ENCODE measurements at places on chromosomes 1 and 21.
A peak's percentile ranks its signal among the peaks of the same experiment; 100 is the strongest.

- DNase-seq = no peak
Observed at GRCh38 chr1:116769561-116769977, 15.3 kb downstream of the CD2 start.

DNA sequence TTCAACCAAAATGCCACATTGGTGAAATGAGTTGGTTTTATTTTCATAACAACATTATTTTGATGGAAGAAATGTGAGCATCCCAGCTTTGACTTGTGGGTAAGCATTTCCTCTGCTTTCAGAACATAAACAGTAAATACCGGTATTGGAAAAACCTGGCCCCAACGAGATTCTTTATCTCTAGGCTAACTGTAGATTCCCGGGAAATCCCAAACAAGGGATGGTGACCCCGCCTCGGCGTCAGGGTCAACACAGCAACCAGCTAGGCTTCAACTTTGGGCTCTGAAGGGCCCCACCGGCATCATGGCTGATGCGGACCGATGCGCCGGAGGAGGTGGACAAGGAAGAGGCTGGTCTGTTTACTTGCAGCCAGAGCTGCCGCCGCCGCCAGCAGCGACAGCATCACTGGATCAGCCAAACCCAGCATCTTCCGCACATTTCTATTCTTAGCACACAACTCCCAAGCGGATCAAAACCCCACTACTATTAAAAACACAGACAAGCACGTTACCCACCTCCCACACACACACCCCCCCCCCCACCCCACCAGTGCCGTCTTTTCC, 1.1 kb downstream of the AKT3 start:
- no peak for DNase-seq

DNA sequence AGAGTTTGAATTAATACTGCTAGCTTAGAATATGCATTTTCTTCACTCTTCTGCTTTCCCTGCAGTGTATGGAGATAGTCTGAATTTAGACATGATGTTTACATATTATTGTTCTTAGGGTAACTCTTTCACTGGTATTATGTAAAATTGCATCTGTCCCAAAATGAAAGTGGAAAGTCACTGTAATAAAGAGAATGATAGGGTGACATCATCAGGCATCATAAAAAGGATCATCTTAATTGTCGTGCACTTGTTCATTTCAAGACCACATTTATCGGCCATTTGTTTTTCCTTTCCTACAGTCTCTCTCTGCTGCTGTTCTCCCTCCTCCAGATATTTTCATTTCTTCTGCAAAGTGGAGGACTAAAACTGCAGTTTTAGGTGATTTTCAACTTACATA, 61.9 kb upstream of the ZNF281 start:
- no peak for DNase-seq

DNA sequence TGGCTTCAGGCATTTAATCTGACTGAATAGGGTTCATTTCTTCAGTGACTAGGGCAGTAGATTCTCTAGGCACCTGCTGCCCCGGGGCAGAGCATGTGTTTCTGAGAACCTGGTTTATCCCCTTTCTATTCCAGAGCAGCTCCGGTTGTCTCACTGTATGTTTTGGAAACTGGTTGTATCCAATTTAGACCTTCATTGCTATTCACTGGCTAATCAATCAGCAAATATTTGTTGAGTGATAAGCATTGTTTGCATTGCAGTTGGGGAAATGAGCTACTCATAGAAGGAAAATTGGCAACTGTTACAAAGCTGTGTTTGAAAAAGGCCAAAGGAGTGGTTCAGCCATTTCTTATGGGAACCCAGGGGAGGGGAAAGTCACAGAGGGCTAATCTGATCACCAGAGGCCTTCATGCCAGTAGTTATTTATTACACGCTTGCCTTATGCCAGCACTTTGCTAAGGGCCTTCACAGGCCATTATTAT, 2.9 kb downstream of the QSOX1 start:
- no peak for DNase-seq

DNA sequence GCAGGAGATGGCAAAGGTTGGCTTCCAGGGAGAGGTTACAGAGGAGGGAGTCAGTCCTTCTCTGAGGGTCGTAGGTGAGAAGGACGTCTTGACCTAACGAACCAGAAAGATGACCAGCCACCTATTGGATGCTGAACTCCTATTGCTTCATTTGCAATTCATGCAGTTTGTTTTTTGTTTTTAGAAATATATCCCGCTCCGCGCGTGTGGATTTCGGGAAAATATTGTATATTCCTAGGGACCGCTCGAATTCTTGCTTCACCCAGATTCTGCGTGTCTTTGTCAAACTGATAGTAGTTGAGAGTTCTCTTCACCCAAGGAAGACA, 564 bp downstream of the DISP1 start:
- DNase-seq = no peak

DNA sequence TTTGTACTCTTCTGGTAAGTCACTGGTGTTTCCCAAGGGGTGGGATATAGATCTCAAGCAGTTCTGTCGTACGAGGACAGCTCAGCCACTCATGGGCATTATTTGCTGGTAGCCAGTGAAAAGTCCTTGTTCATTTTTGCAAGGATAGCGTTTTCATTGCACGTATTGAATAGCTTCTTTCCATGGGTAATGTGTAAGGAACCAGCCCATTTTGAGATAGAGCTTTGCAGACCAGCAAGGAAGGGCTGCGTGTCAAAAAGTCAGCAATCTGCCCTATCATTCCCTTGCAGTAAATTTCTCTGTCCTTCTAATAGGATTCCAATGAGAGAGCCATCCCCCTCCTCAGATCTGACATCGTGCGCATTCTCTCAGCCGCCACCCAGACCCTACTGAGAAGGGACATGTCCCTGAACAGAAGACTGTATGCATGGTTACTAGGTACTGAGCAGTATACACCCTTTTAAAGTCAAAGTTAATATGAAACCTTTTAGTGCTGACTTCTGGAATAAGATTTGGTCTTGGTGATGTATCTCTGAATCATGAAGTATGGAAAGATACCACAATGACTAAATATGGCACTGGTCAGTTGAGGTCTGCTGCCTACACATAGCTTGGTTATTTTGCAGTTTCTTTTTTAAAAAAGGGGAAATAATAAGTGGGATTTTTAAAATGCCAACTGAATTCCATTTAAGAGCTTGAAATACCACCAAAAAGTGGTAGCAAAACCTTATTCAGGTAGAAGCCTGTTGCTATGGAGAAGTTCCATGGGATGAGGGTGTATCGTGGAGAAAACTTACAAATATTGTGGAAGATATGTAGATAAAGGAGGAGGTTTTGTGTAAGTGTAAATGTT, 55.3 kb downstream of the DOP1B start:
- DNase-seq = no peak

GRCh38 chr21:41162096-41162495, 5.9 kb upstream of the BACE2 start:
- DNase-seq = no peak

- DNase-seq = no peak
Observed at GRCh38 chr1:229158341-229158921, 112.5 kb upstream of the RAB4A start.

- no peak for DNase-seq
Observed at GRCh38 chr1:41618066-41618825, 133.8 kb upstream of the EDN2 start.

DNA sequence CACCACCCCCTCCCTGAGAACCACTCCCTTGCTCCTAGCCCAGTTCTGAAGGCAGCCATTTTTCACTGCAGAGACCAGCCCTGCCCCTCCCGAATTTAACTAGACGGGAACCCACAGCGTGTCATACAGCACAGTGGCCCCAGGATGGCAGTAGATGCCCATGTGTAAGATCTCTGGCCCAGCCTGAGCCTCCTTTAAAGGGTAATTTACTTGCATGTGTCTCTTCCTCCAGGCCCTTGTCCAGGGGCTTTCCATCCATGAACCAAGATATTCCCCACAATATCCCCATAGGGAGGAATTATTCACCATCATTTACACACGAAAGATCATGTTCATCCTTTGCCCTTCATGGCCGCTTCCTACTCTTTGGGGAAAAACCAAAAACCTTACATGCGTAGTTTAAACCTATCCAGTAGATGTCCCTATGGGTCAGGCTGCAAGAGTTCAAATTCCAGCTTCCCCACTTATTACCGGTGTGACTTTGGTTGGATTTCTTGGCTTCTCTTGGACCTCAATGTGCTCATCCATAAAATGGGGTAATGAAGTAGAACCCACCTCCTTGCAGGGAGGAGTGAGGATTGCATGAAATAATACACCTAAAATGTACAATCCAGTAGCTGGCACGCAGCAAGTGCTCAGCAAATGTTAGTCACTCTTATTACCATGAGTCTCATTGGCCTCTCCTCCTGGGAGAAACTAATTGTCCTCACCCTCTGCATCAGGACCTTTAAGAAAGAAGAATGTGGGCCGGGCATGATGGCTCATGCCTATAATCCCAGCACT, 4.0 kb upstream of the LACTBL1 start:
- DNase-seq = peak; percentile 12

- no peak for DNase-seq
Observed at GRCh38 chr1:53246261-53247134, 8.2 kb upstream of the MAGOH start.

GRCh38 chr1:160859166-160859565, 3.5 kb downstream of the CD244 start:
- DNase-seq = no peak

- no peak for DNase-seq
Observed at GRCh38 chr1:201566933-201567801, 28.2 kb downstream of the NAV1 start.

- DNase-seq = no peak
Observed at GRCh38 chr1:208332774-208333126, 88.6 kb upstream of the PLXNA2 start.

DNA sequence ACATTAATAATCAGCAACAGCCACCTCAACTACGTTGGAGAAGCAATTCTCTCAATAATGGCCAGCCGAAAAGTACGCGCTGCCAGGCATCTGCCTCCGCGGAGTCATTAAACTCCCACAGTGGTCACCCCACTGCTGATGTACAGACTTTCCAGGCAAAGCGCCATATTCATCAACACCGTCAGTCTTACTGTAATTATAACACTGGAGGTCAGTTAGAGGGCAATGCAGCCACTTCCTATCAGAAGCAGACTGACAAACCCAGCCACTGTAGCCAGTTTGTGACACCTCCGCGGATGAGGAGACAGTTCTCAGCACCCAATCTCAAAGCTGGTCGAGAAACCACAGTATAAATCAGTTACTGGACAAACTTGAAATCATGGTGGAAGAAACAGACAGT, 93.9 kb downstream of the KIF1B start:
- no peak for DNase-seq

GRCh38 chr1:151461694-151462093, 2.4 kb upstream of the POGZ start:
- no peak for DNase-seq

- no peak for DNase-seq
Observed at GRCh38 chr1:12594490-12594889, 23.5 kb downstream of the DHRS3 start.

- DNase-seq = no peak
Observed at GRCh38 chr1:89125240-89125912, 538 bp downstream of the GBP2 start.

GRCh38 chr1:87196110-87196827, 132.4 kb upstream of the LMO4 start:
- no peak for DNase-seq

DNA sequence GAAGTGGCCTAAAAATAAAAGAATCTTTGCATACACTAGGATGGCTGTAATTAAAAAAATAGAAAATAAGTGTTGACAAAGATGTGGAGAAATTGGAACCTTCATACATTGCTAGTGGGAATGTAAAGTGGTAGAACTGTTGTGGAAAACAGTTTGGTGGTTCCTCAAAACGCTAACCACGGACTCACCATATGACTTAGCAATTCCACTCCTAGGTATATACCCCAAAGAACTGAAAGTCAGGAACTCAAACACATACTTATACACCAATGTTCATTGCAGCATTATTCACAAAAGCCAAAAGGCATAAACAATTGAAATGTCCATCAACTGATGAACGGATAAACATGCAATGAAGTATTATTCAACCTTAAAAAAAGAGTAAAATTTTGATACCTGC, 10.8 kb upstream of the HMGCL start:
- no peak for DNase-seq

Measured in NCI-H187 (cell line).